ENCODE measurements at places on chromosomes 1 and 21.

GRCh38 chr1:147840909-147841308, 61.7 kb upstream of the GJA8 start:
- no peak for DNase-seq

GRCh38 chr1:63533931-63534330, 10.6 kb downstream of the EFCAB7 start:
- DNase-seq = no peak

GRCh38 chr1:19460535-19461219, 24.7 kb downstream of the CAPZB start:
- no peak for DNase-seq

GRCh38 chr1:154878371-154879037, 8.4 kb upstream of the KCNN3 start:
- DNase-seq = peak; percentile 59

DNA sequence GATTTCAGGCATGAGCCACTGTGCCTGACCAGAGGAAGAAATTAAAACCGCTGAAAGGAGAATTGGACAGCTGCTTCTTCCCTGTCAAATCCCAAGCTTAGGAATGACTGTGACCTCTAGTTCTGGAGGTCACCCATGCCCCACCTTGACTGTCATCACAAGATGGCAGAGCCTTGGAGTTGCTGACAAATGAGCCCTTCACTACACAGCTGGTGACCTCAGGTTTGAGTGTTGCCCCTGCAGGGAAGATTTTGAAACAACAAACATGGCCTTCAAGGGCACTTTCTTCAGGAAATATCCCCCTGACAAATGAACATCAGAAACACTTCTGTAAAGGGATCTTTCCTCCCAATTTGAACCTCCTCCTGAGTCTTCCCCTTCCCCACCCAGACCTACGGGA, 6.9 kb upstream of the SLC45A3 start:
- no peak for DNase-seq

- no peak for DNase-seq
These were observed 96.5 kb upstream of the CAMK1G start for GRCh38 chr1:209486861-209487593.

- no peak for DNase-seq
These were observed 2.7 kb downstream of the FAM3B start for GRCh38 chr21:41319273-41319672.

DNA sequence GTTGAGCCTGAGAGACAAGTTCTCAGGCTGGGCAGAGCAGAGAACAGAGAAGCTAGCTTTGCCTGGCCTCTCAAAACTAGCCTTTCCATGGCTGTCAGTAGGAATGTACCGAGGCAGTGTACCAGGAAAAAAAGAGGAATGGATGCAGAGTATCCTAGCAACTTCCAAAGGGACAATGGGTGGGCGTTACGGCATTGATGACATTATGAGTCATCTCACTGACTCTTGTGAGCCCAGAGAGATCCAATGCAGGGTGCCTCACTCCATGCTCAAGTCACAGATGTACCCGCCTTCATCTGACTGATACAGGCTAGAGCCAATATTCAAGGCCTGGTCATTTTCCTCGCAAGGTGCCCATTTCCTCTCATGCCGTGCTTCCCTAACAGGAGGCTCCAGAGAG, 51.4 kb upstream of the C8B start:
- no peak for DNase-seq

GRCh38 chr1:233460692-233461091, 133.2 kb downstream of the MAP3K21 start:
- DNase-seq = no peak

- peak; percentile 34 for DNase-seq
These were observed 93.5 kb downstream of the TTLL7 start for GRCh38 chr1:83905315-83905907.

DNA sequence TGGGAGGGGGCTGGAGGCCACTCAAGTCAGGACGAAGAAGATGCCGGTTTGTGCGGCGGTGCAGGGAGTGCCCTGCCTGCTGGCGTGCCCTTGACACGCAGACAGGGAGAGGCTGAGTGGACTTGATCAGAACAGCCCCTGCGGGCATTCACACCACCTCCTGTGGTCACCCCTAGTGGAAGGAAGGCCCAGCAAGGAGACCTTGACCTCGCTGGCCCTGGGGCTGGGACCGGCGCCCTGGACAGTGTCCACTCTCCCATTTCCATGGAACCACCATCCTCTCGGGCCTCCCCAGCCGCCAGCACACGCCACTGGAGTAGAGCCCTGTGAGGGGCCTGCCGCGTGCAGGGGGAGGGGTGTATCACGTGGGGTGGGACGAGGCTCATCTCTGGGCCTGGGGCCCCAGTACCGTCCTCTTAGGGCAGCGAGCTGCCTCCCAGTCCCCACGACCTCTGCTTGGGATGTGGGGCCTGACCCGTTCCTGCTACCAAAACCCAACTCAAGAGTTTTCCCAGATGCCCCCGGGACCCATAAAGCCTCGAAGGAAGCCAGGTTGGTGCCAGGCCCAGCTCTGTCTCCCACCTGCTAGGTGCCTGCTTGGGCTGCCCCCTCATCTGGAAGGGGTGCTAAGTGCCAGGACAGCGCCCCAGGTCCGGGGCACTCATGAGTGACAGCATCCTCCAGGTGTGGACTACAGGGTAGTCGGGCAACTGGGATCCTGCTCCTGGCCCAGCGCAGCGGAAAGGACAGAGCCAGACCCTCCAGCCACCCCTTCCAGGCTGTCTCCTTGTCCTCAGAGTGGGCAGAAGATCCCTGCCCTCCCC, 62.8 kb downstream of the SLX9 start:
- no peak for DNase-seq

DNA sequence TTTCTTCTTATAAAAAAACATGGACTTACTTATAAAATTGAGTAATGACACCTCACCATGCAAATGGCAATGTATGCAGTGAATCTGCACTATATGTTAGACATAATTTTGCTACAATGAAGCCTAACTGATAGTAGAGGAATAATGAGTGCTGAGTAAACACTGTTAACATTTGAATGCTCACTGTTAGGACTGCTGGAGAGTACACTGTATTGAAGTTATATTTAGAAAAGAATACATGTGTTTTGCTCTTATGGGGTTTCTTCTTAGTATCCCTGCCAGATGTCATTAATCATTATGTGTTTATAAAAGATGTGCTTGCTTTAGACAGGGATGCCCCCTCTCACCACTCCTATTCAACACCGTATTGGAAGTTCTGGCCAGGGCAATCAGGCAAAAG, 111.1 kb upstream of the ZP4 start:
- no peak for DNase-seq

DNA sequence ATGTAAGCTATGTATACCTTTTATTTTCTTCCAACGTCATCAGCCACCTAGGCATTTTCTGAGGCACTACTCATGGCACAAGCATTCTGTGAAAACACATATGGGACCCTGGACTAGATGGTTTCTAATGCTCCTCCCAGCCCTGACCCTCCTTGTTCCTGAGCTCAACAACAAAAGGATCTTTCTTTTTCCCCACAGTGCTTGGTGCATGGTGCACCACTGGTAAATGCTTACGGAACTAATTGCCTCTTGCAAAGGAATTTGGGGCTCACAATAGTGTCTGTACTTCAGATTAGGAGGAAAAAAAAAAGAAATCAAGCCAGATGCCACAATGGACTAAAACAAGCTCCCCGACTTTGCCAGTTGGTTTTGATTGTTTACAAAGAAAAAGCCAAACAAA, 390.5 kb downstream of the PLPP3 start:
- no peak for DNase-seq

- DNase-seq = no peak
These were observed 18.9 kb downstream of the SDE2 start for GRCh38 chr1:225980005-225980836.

DNA sequence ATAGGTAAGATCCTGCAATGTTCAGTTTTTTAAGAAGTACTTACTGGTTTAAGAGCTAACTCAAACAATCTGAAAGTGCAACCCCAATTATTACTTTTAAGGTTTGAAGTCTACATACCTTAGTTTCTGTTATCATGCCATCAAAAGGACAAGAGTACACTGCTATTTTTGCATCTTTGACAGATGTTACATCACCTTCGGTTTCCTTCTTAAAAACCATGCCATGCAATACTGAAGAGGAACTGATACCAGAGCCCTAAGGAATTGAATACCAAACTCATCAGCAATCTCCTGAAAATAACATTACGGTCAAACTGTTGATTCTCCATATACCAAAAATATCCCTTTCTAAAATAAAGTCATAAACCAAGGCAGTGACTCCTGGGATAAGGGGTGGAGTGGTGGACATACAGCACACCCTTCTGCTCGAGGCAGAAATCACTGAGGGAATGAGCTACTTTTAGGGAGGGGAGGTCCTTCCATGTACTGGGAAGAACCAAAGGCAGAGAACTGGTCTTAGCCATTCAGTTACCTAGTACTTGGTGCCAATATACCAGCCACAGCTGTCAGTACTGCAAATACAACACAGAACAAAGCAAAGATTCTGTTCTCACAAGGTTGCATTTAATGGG, 8.5 kb downstream of the CCT8 start:
- DNase-seq = no peak

GRCh38 chr1:47434051-47434842, 3.6 kb upstream of the FOXD2 start:
- DNase-seq = no peak

DNA sequence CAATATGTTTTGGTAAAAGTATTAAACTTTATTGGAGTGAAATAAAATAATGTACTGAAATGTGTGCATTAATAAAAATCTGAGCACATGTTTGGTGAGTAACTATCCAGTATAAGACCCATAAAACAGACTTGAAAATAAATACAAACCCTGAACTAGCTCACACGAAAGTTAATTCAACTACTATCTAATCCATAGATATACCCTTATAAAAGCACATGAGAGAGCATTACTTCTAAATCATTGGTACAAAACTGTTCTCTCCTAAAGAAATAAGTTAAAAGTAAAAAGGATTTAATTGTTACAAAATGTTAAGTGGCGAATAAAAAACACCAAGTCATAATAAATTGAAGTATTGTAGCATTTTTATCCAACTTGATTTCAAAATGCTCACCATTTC, 295.6 kb downstream of the PTPRC start:
- DNase-seq = no peak

GRCh38 chr1:54054438-54054749, 986 bp downstream of the TCEANC2 start:
- no peak for DNase-seq

DNA sequence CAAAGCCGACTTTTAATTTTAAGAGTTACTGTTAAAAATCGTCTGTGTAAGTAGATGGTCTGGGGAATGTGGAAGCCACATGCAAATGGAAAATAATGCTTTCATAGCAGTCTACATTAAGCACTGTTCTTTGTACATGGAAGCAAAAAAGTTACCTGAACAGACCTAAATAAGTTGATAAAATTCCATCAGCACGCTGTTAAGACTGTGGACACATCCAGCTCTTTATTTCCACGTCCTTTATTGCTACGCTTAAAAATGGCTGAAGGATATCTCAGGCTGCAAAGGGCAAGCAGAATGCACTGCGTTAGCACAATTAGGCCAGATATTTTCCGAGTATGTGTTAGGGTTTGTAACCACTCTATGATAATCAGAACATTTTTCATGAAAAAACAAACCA, 22.3 kb downstream of the NR5A2 start:
- no peak for DNase-seq

- DNase-seq = no peak
These were observed 566.6 kb upstream of the NR5A2 start for GRCh38 chr1:199460933-199461332.

- no peak for DNase-seq
These were observed 18.0 kb downstream of the AGPAT3 start for GRCh38 chr21:43882952-43883545.

GRCh38 chr1:92901699-92902405, 59.4 kb downstream of the DIPK1A start:
- no peak for DNase-seq

GRCh38 chr1:203063287-203063686, 22.5 kb downstream of the MYOG start:
- DNase-seq = no peak

- DNase-seq = peak; percentile 41
These were observed 8.8 kb downstream of the FMO1 start for GRCh38 chr1:171256940-171257606.

- DNase-seq = no peak
These were observed 220.5 kb downstream of the FOXD2 start for GRCh38 chr1:47658161-47658920.

- DNase-seq = no peak
These were observed 32.9 kb downstream of the CLIC6 start for GRCh38 chr21:34701726-34702125.

GRCh38 chr1:29811247-29811646, 574.9 kb downstream of the PTPRU start:
- DNase-seq = no peak

- no peak for DNase-seq
These were observed 42.3 kb upstream of the SYT14 start for GRCh38 chr1:209895709-209896108.

DNA sequence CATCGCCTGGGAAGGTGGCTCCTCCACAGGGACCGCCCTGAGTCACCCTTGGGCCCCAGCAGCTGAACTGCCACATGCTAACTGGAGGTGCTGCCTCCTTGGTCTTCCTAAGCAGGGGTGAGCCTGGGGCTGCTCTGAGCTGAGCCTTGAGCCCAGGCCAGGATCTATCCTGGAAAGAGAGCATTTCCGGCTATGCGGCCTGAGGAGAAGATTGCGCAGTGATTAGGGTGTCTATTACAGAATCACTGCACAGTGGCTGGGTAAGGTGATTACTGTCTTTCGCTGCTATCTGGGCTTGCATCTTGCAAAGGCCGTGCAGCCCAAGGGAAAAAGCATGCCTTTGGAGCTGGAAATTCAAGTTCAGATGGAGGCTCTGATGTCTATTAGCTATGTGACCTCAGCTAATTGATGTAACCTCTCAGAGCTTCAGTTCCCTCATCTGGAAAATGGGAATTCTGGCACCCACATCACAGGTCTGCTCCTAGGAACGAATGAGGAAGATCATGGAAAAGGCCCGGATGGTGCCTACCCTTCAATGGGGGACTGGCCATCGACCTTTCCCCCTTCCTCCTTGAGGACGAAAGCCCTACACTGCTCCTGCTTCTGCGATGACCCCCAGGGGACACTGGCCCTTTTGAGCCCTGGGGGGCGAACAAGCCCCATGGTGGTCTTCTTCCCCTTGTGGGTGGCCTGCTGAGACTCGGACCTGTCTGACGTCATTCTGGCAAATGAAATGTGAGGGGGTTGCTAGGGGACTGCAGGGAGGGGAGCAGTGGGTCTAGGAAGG, 38.0 kb downstream of the GPR161 start:
- DNase-seq = no peak

- no peak for DNase-seq
These were observed 3.2 kb downstream of the CGN start for GRCh38 chr1:151514366-151514765.
